ENCODE measurements at places on chromosomes 6 and 20.

DNA sequence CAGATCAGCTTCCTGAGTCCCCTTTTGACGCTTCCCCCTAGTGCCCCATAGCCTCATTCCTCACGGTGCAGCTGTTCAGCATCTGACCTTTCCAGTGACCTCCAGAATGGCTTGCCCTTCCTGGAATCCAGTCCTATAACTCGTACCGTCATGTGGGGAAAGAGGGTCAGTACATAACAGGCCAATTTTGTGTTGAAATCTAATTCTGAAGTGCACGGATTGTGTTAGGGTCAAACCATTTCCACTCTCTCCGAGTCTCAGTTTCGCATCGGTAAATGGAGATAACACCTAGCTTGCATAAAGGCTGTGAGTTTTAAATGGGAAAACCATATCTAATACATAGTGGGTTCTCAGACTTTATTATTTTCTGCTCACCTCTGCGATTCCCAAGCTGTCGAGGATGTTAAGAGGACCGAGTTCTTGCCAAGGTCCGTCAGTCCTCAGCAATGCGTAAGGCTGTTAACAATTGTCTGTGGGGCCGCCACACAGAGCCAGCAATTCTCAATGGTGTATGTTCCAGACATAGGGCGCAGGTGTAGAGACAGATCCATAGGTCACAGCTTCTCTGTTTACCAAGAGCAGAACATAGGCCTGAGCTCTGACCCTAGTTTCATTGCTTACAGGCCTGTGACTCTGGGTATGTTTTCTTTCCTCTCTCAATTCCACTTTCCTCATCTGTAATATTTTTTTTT lies 45.5 kb upstream of the CCR6 start:
- no peak for DNase-seq

- peak; percentile 98 for DNase-seq
These were observed 207.9 kb downstream of the ERMARD start for GRCh38 chr6:169959136-169960002.

GRCh38 chr6:74256381-74256780 lies 560.4 kb downstream of the CD109 start:
- no peak for DNase-seq

DNA sequence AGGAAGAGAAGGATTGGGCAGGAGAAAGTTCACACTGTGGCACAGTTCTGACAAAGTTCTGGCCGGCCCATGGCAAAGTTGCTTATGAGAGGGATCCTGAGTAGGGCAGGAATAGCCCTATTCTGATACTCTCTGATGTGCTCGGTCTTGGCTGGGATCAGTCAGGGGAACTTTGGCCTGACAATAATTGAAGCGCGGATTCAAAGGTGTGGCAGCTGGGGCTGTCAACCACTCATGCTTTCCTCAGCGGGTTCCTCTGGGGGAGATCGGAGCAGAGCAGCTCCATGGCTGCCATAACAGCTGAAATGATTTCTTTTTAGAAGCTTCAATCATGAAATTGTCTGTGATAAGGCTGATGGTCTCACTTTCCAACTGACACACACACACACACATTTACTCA lies 714.1 kb downstream of the DHX35 start:
- no peak for DNase-seq

GRCh38 chr20:60585651-60586050 lies 627.4 kb downstream of the CDH26 start:
- DNase-seq = no peak

GRCh38 chr6:167407239-167408064 lies 82.6 kb downstream of the TTLL2 start:
- no peak for DNase-seq

- DNase-seq = no peak
These were observed 73.1 kb downstream of the NDUFAF5 start for GRCh38 chr20:13857961-13858360.

DNA sequence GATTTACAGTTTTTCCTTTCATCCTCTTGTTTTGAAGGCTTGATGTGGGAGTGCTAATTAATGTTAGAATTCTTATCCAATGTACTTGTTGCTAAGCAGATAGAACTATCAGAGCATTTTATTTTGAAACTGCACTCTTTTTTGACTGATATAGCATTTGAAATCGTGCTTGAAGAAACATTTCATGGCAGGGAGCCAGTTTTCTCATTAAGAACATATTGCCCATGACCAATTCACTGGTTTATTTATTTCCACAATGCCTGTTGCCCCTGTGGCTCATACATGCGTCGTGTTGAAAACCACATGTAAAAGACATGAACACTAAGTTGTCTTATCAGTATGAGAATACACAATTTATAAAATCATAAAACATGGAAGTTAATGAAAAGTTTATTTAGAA lies 479.7 kb upstream of the FLRT3 start:
- DNase-seq = no peak

DNA sequence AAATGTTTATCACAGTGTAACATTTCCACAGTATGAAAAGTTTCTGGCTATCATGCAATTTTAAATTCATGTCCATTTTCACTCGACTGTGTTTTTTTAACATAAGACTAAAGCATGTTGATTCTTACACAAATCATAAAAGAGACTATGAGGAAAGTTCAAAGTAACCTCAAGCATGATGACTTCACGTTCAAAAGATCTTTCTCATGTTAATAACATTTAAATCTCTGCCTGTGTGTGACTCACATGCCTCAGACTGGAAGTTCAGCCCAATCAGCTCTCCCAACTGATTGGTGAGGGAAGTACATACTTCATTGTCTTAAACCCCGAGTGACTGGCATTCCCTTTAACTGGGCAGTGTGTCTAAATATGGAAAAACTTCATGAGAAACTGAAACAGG lies 37.4 kb downstream of the ATXN1 start:
- DNase-seq = no peak

- DNase-seq = no peak
These were observed 172.1 kb upstream of the ID4 start for GRCh38 chr6:19664878-19665612.

GRCh38 chr20:1424336-1424735 lies 31.5 kb upstream of the FKBP1A start:
- DNase-seq = no peak

DNA sequence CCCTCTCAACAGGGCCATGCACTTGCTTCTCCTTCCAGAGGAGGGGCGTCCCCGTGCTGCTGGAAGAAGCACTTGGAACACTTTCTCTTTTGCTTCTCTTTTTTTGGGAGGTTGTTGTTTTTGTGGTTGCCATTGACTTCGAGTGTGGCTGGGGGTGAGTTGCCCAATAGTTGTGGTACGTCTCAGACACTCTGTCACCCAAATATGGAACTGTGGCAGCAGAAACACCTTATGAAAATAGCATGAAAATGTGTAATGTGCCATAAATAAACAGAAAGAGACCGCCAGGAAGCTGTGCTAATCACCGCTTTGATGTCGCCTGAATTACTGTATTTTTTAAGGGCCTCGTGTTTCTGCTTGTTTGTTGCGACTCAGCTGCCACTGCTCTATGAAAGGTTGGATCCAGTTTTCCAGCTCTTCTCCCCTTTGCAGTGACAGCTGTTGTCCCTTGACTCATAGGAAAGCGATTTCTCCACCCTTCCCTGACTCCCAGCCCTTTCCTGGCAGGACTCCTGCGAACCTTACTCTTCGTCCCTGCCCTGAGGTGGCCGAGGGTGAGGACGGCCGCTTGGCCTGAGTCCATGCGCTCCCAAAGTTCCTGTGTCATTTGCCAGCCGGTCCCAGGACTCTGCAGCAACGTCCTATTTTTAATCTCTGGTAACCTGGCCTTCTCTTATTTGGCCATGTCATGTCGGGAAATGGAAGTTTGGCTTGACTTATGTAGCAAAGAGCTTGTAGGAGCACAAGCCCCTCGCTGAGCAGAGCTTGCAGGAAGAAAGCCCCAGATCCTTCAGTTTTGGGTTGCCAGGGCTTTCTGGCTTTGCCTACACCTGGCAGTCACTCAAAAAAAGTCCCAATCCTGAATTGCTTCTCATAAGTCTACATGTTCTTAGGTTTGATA lies 694.6 kb downstream of the QKI start:
- DNase-seq = no peak

GRCh38 chr6:3208098-3208774 lies 19.2 kb downstream of the TUBB2B start:
- DNase-seq = no peak

DNA sequence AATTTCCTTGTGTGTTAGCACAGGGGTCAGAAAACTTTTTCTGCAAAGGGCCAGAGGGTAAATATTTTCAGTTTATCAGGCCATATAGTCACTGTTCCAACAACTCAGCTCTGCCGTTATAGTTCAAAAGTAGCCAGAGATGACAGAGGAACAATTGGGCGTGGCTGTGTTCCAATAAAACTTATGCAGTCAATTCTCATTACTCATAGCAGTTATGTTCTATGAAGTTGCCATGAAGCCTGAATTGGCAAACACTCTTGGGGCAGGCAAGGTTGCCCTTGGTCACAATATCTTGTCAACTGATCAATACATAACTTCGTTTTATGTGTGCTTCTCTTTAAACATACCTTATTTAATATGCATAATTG lies 304.2 kb downstream of the TFAP2C start:
- DNase-seq = no peak

- DNase-seq = peak; percentile 81
These were observed 150.7 kb upstream of the BTBD3 start for GRCh38 chr20:11766961-11767360.

- DNase-seq = peak; percentile 44
These were observed 563 bp downstream of the MGME1 start for GRCh38 chr20:17969278-17969883.

DNA sequence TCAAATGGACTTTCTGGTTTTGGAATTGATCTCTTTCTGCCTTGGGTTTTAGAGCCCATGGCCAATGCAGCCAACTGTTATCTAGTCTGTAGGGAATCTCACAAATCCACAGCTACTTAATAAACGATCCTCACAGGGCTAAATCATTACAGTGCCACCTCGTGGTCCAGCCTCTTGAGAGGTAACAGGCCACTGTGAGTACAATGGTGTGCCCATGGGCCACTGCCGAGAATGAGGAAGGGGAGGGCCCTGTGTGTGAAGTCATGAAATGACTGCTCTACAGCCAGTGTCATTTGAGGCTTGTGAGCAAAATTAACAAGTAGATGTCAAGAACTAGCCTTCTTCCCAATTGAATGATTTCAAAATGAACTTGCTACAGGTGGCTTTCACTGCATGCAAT lies 54.3 kb upstream of the GMPR start:
- DNase-seq = no peak

DNA sequence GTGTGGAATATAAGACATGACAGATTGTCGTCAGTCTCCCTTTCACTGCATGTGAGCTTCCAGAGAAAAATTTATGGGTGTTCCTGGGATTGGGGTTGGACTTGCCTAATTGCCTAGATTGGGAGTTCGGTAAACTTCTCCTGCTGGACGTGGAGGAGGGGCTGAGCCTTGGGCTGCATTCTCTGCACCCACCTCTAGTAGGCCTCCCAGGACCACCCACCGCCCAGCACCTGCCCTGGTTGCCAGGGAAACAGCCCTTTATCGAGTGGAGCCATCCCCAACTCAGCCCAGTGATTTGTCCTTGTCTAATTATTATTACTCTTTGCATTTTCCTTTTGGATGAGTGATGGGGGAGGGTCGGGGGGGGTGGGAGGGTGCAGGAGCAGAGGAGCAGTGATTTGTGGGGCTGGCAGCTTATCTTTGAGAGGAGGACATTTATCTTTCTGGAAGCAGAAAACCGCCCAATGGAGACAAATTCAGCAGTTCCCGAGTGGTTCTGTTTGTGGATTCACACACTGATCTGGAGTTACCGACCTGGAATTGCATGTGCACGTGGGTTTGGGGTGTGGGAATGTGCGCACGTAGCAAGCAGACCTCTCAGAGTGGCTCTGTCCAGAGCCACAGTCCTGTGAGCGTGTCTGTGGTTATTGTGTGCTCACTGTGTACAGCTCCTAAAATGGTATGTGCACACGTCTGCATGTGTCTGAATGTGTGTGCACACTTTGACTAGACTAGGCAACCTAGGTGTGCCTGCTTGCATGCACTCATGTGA lies 104.5 kb downstream of the DHX35 start:
- no peak for DNase-seq

- DNase-seq = no peak
These were observed 23.6 kb downstream of the PKHD1 start for GRCh38 chr6:52063584-52064344.

DNA sequence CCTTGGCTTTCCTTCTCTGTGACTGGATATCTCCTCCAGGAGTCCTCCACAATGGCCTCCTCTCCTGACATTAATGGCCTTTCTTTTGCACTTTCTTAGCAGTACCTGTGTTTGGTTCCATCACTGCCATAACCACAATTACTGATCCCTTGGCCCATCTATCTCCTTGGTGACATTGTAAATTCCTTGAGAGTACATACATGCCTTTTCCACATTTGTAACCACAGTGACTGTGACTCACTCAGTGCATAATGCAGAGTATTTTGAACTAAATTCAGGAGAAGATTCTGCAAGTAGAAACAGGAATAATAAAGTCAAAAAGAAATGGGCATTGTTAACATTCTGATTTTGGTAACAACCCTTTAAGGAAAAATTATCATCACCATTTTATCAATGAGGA lies 197.2 kb upstream of the SOX4 start:
- DNase-seq = no peak

- no peak for DNase-seq
These were observed 143.5 kb upstream of the BMP2 start for GRCh38 chr20:6623989-6624388.

DNA sequence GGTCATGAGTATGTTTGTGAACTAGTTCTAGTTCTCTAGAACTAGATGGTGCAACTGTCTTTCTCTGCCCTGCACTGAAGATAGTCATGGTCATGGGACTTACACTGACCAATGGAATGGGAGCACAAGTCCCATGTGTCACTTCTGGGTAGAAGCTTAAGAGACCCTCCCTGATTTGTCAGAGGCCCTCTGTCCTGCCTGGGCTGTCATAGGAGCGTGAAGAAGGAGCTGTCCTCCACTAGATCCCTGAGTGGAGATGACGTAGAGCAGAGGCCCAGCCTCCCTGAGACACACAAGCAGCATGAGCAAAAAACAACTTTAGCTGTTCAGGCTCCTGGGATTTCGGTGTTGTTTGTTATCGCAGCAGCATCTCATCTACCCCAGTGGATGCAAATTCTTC lies 514.5 kb downstream of the PREX1 start:
- DNase-seq = no peak

- no peak for DNase-seq
These were observed 24.7 kb upstream of the ASXL1 start for GRCh38 chr20:32333181-32333987.

DNA sequence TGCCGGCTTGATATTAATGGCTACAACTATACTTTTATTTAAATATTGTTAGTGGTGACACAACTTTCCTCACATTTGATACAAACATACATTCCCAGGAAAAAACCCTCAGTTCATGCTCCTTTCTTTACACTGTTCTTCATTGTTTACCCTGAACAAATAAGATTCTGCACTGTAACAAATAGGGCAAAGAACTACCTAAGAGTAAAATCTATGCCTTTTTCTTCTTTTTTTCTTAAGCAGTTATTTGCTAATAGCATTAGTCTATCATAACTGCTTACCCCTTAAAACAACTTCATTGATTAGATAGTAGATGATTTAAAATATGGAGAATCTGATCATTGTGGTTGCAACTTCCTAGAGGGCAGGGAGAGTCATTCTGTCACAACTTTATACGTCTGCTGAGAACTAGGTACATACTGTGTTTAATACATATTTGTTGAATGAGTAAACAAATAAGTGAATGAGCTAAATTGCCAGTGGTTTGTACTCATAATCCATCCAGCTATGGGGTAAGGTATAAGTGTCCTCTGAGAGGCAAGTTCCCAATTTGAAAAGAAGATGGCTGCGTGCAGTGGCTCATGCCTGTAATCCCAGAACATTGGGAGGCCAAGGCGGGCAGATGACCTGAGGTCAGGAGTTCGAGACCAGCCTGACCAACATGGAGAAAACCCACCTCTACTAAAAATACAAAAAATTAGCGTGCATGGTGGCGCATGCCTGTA lies 161.0 kb downstream of the CDK19 start:
- no peak for DNase-seq
